Trophoblast cell (in vitro differentiated cells and primary cell): ENCODE measurements at places on chromosomes 13 and 19.

DNA sequence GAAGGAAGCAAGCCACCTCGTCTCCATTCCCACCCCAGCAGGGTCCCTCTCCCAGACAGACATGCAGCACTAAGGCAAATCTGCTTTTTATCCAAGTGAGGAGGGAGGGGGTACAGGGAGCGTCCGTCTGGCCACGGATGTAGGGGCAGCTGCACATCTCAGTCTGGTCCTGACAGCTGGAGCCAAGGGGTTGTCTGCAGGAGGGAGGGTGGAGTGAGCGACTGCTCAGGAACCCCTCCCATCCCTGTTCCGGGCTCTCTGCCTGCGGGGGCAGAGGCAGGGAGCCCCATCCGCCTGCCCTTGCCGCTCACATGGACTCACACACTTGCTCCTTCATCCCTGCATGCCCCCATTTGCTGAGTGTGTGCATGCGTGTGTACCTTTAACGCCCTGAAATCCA, 2.5 kb downstream of the TMEM190 start:
- peaks cover 19% of the 10 kb centered on the region for H3K4me1 ChIP-seq
- no peak overlapping the region for H3K27ac ChIP-seq
- H3K36me3 ChIP-seq, result no peaks in the 10 kb centered on the region
- DNase-seq, result no peak
- no peaks in the 10 kb centered on the region for H3K27me3 ChIP-seq

GRCh38 chr13:57748096-57748495, 116.6 kb downstream of the PCDH17 start:
- H3K36me3 ChIP-seq, result no peaks in the 10 kb centered on the region
- no peaks in the 10 kb centered on the region for H3K27me3 ChIP-seq
- no peak for DNase-seq
- no peaks in the 10 kb centered on the region for H3K4me1 ChIP-seq

DNA sequence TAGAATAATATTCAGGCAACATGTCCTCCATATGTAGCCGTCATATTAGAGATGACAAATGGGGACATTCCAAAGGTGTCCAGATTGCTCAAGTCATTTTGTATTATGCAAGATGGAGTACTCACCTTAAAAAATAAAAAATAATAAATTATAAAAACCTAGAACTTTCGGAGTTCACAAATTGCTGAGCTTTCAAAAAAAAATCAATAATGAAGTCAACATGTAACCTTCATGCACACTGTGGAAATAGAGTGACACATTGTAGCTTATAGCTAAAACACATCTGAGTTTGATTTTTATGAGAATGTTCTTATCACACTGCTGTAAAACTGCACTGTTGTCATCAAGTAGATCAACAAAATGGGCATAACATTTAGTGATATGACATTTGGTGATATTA, 411.2 kb downstream of the GPC6 start:
- DNase-seq, result no peak
- no peaks in the 10 kb centered on the region for H3K36me3 ChIP-seq
- H3K27ac ChIP-seq, result no peak overlapping the region
- no peak overlapping the region for H3K4me3 ChIP-seq
- no peaks in the 10 kb centered on the region for H3K4me1 ChIP-seq
- no peaks in the 10 kb centered on the region for H3K27me3 ChIP-seq

GRCh38 chr19:19488875-19489690, 26.3 kb downstream of the TSSK6 start:
- peaks cover 49% of the 10 kb centered on the region for H3K4me1 ChIP-seq
- H3K4me3 ChIP-seq, result no peak overlapping the region
- H3K36me3 ChIP-seq, result peaks cover 32% of the 10 kb centered on the region
- H3K27me3 ChIP-seq, result no peaks in the 10 kb centered on the region
- peak; percentile 82 for DNase-seq
- H3K27ac ChIP-seq, result peak overlapping the region; percentile 81

GRCh38 chr13:50080203-50080910, 65.1 kb downstream of the KCNRG start:
- no peak overlapping the region for H3K27ac ChIP-seq
- DNase-seq, result no peak
- H3K36me3 ChIP-seq, result no peaks in the 10 kb centered on the region
- no peaks in the 10 kb centered on the region for H3K27me3 ChIP-seq
- peak overlapping the region; percentile 92 for H3K4me3 ChIP-seq

DNA sequence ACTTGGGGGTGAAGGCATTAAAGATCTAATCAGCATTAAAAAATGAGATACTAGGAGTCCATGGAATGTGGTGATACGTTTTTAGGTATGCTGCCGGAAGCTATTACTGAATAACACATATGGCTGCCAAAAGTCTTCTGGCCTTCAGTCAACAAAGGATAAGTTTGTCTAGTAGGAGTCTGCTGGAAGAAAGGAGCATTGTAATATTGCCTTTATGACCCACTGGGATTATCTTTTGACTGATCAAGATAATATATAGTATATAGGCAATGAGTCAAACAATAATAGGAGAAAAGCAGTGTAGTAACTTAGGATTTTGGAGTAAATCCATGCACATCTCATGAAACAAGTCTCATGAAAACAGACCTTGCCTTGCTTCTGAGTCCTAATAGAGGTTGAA, 295.4 kb downstream of the SLITRK6 start:
- H3K4me3 ChIP-seq, result no peak overlapping the region
- DNase-seq, result no peak
- no peaks in the 10 kb centered on the region for H3K27me3 ChIP-seq
- H3K27ac ChIP-seq, result no peak overlapping the region
